ENCODE measurements at places on chromosomes 13 and 19.

- DNase-seq: no peak
These were observed 1.9 kb downstream of the LACC1 start for GRCh38 chr13:43881580-43881979.

GRCh38 chr13:101258071-101258470 is 158.2 kb downstream of the NALCN start:
- DNase-seq: no peak

GRCh38 chr13:95328386-95328785 is 27.1 kb upstream of the ABCC4 start:
- DNase-seq: no peak

DNA sequence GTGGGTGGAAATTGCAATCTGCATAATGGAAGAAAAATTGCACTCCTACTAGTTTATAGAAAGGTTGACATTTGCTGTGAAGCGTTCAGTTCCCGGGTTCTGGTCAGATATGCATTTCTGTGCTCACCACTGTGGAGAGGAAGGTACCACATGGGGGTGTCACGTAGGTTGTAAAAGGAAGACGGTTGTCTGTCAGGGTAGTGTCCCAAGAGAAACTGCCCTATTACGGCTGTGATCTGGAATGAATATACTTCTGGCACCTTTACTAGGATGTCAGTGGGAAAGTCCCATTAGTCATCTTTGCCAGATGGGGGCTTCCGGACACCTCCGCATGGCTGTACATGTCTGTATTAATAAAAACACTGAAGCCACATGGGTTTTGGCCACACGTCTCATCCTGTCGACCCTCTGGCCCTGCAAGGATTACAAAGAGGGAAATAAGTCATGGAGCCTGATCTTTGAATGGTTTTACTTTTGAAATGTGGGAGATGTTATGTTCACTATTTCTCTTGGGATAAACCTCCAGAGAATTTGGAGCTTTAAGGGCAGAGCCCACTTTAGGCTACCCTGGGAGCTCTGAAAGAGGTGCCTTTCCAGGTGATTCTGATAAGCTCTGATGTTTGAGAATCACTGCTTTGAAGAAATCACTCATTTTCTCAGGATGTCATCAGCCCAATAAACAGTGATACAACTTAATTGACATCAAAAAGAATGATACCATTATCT is 133.9 kb downstream of the AKAP11 start:
- DNase-seq: no peak

DNA sequence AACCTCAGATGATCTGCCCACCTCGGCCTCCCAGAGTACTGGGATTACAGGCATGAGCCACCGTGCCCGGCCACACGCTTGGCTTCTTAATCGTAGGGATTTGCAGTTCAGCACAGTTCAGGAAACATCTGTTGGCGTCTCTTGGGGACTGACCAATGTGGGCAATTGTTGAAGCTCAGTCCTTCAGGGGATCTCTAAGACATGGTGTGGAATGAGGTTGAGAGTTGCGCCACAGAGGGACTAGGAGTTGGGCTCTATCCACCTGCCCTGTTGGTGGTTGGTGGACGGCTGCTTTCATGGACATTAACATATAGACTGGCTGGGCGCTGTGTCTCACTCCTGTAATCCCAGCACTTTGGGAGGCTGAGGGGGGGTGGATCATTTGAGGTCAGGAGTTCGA is 37.3 kb upstream of the SIN3B start:
- no peak for DNase-seq

DNA sequence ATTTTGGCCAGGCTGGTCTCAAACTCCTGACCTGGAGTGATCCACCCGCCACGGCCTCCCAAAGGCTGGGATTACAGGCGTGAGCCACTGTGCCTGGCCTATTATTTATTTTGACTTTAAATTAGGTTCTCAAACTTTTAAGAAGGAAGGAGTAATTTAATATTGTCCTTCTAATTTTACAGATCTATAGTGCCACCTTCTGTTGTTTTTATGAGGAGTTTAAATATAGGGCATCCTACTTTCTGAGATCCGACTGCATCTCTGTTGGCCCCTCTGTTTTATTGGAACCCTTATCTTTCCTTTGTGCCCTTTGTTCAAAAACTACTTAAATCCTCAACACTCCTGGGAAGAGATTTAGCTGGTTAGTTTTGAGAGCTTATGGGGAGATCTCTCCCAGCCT is 25.4 kb upstream of the ZMYM5 start:
- DNase-seq: no peak

GRCh38 chr13:98664047-98664446 is 87.1 kb upstream of the STK24 start:
- no peak for DNase-seq
